ENCODE measurements at places on chromosomes 13 and 19.

DNA sequence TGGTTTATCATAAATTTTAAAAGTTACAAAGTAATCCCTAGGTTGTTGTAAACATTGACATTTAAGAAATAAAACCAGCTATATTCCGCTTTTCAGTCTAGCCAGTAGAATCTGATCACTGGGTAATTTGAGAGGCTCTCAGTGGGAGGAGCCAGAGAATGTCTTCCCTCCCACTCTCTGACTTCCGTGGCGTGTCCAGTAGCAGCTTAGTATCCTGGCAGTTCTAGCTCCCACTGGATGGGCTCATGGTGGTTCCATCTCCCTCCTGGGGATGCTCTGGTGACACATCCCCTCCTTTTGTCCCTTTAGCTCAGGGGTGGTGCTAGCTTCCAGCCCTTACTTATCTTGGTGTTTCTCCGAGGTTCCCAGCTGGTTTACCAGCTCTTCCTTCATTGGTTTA lies 34.5 kb downstream of the MTUS2 start:
- DNase-seq: no peak

DNA sequence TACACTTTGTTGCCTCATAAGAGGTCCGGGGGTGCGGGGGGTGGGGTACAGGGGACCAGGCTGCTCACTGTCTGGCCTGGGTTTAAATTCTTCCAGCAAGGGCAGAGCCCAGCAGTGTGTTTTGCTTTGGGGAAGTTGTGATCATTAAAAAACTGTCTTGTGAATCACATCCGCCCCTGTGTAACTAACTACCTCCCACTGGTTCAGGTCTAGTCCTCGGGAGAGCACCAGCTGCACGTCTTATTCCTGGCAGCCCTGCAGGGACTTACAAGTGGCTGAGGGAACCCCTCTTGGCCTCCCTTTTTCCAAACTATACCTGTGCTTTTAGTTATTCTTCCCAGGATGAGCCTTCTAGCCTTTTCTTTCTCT lies 127.5 kb downstream of the SIPA1L3 start:
- DNase-seq: no peak

DNA sequence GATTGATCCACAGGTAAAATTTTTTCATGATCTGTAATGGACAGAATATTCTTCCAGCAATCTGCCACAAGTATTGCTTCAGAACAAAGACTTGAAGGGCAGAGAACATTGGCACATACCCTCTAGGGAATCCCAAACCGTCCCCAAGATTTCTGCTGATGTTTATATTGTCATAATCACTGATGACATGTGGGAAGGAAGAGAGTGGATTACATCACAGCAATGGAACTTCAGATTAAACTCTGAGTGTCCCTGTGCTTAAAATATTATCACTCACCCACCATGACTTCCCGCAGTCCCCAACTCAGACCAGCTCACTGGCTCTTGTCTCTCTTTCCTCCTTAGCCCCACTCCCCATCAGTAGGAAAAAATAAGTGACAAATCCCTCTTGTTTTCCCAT lies 8.5 kb upstream of the TPT1 start:
- DNase-seq: no peak

- no peak for DNase-seq
Measured at GRCh38 chr13:40433577-40433976, 232.9 kb downstream of the FOXO1 start.

DNA sequence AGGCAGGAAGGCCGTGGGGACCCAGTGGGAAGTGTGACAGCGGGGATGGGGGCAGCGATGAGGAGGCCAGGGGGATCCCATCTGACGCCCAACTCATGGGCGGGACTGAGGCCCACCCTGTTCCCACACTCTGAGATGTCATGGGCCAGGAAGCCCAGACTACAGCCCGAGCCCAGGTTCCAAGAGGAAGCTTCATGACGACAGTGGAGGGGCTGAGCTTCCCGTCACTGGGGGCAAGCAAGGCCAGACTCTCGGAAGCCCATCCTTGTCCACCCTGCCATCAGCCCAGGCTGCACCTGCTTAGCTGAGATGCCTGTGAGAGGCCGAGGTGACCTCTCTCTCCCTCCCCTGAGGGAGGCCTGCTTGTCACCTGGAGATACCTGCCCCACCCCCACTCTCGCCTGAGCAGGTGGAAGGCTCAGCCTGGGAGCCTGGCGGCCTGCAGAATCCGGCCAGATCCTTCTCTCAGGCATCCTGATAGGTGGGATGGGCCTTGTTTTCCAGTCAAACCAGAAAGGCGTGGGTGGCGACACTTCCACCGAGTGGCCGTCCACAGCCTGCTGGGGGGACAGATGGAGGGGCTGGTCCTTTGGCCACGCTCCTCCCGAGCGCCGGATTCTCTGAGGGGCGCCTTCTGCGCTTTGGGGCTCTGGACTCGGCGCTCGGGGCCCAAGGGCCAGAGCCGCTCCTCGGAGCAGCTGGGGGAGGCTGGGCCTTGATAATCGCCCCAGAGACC lies 4.8 kb downstream of the ZBTB7A start:
- DNase-seq: no peak

DNA sequence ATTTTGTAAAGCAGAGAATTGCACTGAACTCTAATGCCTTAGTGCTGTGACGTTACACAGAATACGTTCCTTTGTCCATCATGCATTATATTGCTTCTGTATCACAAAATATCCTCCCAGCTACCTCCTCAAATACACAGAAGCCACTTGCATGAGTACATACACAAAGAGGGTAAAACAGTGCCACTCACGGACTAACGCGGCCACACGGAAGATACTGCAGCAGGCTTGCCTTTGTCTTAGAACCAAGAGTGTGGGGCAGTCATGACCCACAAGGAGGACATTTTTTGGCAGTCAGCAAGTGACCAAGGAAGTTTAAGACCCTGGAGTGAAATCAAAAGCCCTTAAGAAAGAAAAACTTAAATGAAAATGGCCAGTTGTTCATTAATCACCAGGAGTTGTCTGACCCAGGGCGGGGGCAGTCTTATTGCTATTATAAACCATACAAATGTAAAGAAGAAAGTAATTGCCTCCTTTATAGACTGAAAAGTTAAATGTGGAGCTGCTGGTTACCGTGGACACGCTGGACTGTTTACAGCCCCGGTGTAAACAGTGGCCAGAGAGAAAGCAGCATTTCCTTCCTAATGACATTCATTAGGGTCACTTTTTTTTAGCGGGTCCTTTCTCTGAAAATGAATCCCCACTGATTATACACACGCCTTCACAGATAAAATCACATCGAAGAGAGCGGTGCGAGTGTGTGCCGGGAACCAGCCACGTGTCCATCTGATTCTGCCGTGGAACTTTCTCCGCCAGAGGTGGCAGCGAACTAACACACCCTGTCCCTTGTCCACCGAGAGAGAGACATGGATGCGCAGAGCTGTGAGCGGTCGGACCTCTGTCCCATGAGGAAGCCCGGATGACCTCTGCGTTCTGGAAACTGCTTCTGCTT lies 66.8 kb downstream of the SOX1 start:
- DNase-seq: no peak

- DNase-seq: no peak
Measured at GRCh38 chr19:35236638-35237400, 8.3 kb upstream of the FAM187B start.

GRCh38 chr13:28751175-28751960 lies 32.6 kb upstream of the SLC46A3 start:
- DNase-seq: no peak

DNA sequence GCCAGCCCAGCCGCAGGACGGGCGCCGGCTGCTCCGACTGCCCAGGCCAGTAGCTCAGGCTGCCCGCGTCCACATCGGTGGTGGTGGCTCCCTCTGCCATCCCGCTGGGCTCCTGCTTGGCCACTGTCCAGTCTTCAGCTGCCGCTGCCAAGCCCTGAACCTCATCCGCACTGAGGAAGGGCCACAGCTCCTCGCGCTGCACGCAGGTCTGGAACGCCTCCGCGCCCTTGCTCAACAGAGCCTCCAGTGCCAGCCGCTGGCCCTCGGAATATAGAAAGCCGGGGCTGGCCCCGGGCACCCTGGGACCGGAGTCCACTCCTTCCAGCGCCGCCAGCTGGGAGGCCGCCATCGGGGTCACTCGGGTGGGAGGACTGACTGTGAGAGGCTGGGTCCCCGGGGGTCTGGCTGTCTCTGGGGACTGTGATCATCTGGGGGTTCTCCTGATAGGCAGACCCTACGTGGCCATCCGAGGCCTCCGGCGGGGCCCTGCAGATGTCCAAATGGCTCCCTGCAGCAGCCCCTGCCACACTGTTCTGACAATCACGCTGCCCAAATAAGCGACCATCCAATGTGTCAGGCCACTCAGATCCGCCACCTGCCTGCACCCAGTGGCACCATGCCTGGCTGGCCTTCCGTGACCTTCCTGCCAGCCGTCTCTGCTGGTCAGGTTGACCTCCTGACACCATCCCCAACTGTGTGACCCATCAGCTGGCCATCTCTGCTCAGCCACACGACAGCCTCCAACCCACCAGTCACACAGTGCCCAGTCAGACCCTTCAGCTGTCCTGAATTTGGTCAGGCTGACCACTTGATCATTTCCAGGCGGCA lies 1.6 kb downstream of the FAM83E start:
- DNase-seq: no peak

- no peak for DNase-seq
Measured at GRCh38 chr13:90201202-90201601, 1146.3 kb upstream of the MIR17HG start.

- DNase-seq: no peak
Measured at GRCh38 chr13:76349700-76350099, 536.5 kb downstream of the KCTD12 start.

DNA sequence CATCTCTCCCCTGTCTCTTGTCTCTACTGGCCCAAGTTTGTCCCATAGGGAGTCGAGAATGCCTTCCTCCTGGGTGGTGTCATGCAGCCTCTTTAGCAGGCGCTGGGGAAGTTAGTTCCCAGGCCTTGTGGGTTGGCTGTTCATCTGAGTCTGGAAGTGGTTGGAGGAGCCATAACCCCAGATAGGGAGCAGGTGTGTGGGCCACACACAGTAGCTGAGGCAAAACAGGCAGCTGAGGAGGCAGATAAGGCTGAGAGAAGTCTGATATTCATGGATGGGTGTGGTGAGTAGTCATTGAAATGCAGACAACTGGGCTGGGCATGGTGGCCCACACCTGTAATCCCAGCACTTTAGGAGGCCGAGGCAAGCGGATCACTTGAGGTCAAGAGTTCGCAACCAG lies 40.9 kb upstream of the KPNA3 start:
- DNase-seq: no peak

- no peak for DNase-seq
Measured at GRCh38 chr19:41548954-41549688, 26.8 kb upstream of the CEACAM21 start.

- DNase-seq: no peak
Measured at GRCh38 chr13:51758691-51759090, 45.3 kb downstream of the DHRS12 start.

- no peak for DNase-seq
Measured at GRCh38 chr13:25248071-25248470, 39.2 kb downstream of the MTMR6 start.

DNA sequence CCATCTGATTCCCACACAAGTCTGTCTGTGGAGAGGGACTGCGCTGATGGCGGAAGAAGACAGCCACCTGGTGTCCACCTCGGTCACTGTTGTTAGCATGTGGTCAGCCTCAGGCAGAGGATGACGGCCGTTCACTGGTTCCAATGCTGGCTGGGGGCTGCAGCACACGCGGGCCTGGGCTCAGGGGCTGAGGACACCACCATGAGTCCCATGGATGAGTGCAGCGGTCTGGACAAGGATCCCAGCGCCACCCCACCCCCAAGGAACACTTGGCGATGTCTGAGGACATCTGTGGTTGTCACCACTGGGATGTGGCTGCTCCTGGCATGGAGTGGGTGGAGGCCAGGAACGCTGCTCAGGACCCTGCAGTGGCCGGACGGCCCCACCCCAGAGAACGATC lies 10.9 kb downstream of the DPP9 start:
- no peak for DNase-seq

- DNase-seq: no peak
Measured at GRCh38 chr19:16042533-16043085, 33.7 kb upstream of the TPM4 start.

GRCh38 chr13:95713651-95714050 lies 36.7 kb downstream of the DNAJC3 start:
- DNase-seq: no peak

DNA sequence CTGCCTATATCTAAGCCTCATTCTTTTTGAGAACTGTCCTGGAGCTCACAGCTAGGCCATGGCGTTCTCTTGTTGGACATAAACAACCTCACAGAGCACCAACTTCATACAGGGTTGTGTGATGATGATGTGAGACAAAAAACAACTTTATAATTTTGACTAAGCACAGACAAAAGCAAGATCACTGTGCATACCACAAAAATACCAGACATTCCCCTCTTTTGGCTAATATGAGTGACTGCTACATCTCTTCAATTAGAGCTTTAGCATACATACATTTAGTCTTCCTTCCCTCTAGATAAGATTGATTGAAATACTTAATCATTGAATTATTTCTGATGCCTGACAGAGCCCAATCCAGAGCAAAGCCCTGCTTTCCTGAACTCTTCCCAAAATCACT lies 8.3 kb downstream of the MAB21L1 start:
- DNase-seq: no peak

DNA sequence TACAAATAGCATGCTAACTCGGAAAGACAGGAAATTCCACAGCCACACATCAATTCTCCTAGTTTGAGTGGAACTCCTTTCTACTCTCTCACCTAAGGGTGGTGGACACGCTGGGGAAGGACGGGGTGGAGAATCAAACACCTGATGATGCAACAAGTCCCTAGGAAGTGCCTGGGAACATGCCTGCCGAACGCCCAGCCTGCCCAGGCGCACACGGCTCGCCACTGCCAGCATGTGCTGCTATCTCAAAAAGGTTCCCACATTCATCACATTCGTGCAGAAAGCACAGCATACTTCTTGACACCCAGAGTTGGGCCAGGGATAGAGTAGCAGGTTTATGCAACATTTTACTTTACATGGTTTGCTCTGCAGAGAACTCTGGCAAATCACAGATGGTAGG lies 164.6 kb downstream of the ABCC4 start:
- DNase-seq: no peak

DNA sequence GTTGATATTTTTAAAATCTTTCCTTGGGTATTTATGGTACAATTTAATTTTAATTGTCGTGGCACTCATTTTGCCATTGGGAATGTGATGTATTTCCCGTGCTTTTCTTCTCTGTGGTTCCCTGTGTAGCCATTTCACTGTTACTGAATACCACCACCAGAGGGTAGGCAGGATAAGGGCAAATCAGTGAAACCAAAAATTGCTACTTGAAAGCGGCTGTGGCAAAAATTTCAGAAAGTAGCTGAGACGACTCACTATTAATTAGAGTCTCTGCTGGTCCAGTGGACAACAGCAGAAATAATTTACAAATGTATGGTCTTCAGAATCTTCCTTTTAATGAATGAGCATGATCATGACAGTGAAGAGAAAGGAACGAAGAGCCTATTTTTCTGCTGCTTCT lies 34.4 kb upstream of the MIR17HG start:
- DNase-seq: no peak

GRCh38 chr13:103354171-103354570 lies 288.0 kb upstream of the SLC10A2 start:
- DNase-seq: no peak

DNA sequence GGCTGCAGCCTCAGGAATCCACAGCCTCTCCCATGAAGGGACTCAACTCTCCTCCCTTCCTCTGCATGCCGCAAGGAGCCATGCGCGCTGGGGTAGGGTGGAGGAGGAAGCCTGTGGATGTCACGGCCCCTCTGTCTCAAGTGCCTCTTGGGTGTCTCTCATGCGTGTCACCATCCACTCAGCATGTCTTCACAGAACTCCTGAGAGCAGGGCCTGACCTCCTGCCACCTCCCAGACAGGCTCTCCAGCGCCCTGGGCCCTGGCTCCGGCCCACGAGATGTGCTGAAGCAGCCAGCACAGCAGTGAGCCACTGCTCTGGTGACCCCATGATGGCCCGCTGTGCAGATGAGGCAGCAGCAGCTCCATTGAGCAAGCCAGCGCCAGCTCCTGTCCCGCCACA lies 25.9 kb upstream of the SPACA7 start:
- DNase-seq: no peak

- DNase-seq: no peak
Measured at GRCh38 chr13:31242916-31243315, 43.1 kb downstream of the B3GLCT start.

Data from stimulated activated CD8-positive, alpha-beta memory T cell treated with anti-CD3 and anti-CD28 coated beads, Interleukin-15, amount 100 ng/mL, for 24 hours (primary cell).